Activated CD8-positive, alpha-beta T cell treated with anti-CD3 and anti-CD28 coated beads for 36 hours (primary cell): ENCODE measurements at places on chromosomes 11 and 22. TPM values are rescaled to one million over a fixed set of nuclear protein-coding genes. Genes with fewer than 3 reads are reported as not detected.

- no peak for DNase-seq
These were observed 74.7 kb downstream of the COMMD9 start for GRCh38 chr11:36214480-36214879.

GRCh38 chr11:122038543-122038942 lies 77.5 kb downstream of the BLID start:
- no peak for DNase-seq

- no peak for DNase-seq
These were observed 69.7 kb downstream of the NELL1 start for GRCh38 chr11:20739107-20739506.

TREH gene
- not detected for total RNA-seq

PARVG gene
- 76.9 TPM for total RNA-seq

LAYN gene
- total RNA-seq = 92.2 TPM
